ENCODE measurements at places on chromosomes 5 and 9. TPM values are rescaled to one million over a fixed set of nuclear protein-coding genes. Genes with fewer than 3 reads are reported as not detected.

PCDH1 gene
- 1.8 TPM for total RNA-seq

PAM gene
- 86.3 TPM for total RNA-seq

ARID3C gene
- 0.31 TPM for total RNA-seq

ATG12 gene
- total RNA-seq: 63.9 TPM

PNPLA7 gene
- total RNA-seq: 1.2 TPM

ANXA2R gene
- total RNA-seq: 4.8 TPM

GPX3 gene
- total RNA-seq: not detected

SPEF2 gene
- 8.9 TPM for total RNA-seq

AIF1L gene
- total RNA-seq: not detected

PCDHB7 gene
- not detected for total RNA-seq

CA9 gene
- total RNA-seq: not detected

GRCh38 chr5:139389701-139390638, at the start of gene MZB1:
Gene MZB1 (minus strand): TSS chr5:139389913. CDS start chr5:139389856, 57 bp downstream.
- peak; percentile 86 for DNase-seq

GRCh38 chr9:37340961-37341360, 81.5 kb upstream of the GRHPR start:
- no peak for DNase-seq

- no peak for DNase-seq
Observed at GRCh38 chr5:151617841-151618710, 26.9 kb upstream of the FAT2 start.

GRCh38 chr5:14741801-14742440, 77.4 kb downstream of the OTULIN start:
- no peak for DNase-seq

DNA sequence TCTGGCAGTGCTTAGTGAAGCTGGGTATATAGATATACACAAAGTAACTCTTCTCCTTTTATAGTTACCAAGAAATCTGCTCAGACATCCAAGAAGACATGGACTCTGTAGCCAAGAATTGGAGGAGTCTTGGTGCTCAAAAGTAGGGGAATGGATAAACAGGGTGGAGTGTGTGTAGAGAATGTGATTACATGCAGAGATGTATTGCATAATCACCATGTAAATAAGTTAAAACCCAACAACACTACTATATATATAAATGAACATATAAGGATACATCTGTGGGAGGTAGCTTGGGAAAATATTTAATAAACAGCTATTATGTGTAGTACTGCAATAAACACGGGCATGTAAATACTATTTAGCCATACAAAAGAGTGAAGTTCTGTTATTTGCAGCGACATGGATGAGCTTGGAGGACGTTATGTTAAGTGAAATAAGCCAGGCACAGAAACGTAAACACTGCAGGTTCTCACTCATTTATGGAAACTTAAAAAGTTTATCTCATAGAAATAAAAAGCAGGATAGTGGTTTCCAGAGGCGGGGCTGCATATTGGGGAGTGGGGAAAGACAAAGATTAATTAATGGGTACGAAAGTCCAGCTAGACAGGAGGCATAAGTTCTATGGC, 207.5 kb downstream of the TENT4A start:
- no peak for DNase-seq

DNA sequence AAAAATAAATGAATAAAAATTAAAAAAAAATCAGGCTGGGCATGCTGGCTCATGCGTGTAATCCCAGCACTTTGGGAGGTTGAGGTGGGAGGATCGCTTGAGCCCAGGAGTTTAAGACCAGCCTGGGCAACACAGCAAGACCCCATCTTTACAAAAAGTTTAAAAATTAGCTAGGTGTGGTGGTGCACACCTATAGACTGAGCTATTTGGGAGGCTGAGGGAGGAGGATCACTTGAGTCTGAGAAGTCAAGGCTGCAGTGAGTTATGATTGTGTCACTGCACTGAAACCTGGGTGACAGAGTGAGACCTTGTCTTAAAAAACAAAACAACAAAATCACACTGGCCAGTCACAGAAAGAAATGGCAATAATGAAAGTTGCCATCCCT, 3.4 kb upstream of the CNTRL start:
- DNase-seq: no peak

DNA sequence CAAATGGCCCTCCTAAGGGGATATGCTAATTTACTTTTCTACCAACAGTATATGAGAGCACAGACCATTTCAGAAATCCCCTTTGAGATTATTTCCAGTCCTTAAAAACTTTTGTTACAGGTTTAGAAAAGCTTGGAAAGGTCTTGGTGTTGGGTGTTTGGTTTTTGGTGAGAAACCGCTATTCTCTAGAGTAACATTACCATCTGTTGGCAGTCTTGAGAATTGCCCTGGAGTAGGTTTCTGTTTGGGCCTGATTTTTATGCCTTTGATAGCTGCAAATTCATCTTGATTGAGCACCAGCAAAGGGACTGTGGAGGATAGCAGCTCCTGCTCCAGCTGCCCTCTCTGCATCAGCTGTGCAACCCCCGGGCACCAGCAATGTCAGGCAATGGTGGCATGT, 8.0 kb downstream of the NUDT2 start:
- DNase-seq: no peak

GRCh38 chr5:140382866-140383265, 18.8 kb upstream of the ANKHD1 start:
- DNase-seq: no peak

- no peak for DNase-seq
Observed at GRCh38 chr5:109916481-109917153, 226.9 kb downstream of the MAN2A1 start.

DNA sequence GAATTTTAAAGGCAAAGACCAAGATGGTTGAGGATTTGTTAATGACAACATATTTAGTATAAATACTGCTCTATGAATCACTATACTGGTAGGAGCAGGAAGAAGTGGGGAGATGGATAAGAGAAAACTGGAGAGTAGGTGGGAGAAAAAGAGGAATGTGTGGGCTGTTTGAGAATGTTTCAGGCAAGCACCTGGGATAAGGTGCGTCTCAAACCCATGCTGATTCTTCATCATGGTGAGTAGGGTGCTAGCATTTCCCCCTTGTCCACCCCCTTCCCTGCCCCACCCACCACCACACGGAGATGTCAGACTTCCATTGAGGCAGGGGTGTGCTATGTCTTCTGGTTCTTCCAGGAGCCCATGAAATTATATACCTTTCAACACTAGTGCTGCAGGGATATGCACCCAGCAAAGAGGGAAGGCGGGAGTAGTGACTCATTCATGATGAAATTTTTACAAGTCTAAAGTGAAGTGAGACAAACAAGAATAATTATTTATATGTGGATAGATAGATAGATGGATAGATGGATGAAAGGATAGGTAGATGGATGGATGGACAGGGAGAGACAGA, 54.3 kb downstream of the MTX3 start:
- no peak for DNase-seq

- no peak for DNase-seq
Observed at GRCh38 chr5:146059460-146060220, 45.7 kb downstream of the PLAC8L1 start.

GRCh38 chr9:70479880-70480291, 65.4 kb upstream of the KLF9 start:
- no peak for DNase-seq

DNA sequence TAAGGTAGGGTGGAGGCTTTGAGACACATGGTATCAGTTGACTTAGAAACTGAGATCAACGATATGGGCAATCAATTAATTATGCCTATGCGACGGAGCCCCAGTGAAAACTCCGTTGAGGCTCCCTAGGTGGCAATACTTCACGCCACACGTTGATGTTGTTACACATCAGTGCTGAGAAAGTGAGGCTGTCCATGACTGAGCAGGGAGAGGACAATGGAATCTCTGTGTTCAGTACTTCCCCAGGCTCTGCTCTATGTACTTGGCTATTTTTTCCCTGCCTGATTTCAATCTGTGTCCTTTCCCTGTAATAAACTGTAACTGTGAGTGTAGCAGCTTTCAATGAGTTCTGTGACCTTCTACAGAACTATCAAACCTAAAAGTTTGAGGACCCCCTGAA, 211.7 kb downstream of the SNCAIP start:
- no peak for DNase-seq

GRCh38 chr9:120974181-120974580, 47.6 kb upstream of the TRAF1 start:
- no peak for DNase-seq

- DNase-seq: no peak
Observed at GRCh38 chr5:62486672-62487071, 74.1 kb downstream of the IPO11 start.

DNA sequence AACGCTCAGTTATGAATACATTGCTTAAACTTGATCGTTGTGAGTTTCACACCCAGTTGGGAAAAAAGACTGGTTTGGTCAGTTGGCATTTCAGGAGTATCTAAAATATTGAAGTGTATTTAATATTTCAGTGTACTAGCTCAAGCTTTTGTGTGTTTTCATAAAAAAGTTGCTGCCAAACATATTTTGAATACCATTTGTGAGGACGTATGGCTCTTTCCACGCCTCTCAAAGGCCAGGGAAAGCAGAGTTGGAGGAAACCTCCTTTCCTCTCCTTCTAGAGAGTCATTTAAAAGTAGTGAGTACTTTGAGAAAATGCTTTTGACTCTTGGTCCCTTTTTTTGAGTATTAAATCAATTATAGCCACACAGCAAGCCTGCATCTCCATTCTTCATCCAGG, 43.2 kb upstream of the ANKRD33B start:
- DNase-seq: no peak

GRCh38 chr5:134536876-134537275, 11.4 kb downstream of the JADE2 start:
- peak; percentile 29 for DNase-seq

DNA sequence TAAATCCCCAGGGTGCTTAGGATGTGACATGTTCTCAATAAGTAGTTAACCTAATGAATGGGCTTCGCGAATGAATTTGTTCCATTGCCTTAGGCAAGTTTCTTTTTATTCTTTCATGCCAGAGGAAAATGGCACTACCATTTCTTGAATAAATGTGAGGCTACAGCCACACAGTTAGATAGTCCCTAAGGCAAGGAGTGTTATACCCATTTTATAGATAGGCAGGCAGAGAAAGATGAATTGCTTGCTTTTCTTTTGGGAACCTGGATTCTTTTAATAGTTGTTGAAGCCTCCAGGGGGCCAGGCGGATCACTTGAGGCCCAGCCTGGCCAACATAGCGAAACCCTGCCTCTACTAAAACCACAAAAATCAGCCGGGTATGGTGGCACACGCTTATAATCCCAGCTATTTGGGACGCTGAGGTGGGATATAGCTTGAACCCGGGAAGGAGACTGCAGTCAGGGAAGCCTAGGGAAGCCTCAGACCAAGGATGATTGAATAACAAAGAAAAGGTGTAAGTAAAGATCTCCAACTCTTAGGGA, 943 bp downstream of the NOP16 start:
- no peak for DNase-seq

GRCh38 chr5:64295101-64295500, 129.5 kb downstream of the RNF180 start:
- no peak for DNase-seq

GRCh38 chr5:96198356-96199058, 234.5 kb downstream of the PCSK1 start:
- DNase-seq: no peak

- no peak for DNase-seq
Observed at GRCh38 chr5:56025151-56025885, 30.6 kb upstream of the IL6ST start.

GRCh38 chr5:19782566-19782965, 205.4 kb downstream of the CDH18 start:
- DNase-seq: no peak

DNA sequence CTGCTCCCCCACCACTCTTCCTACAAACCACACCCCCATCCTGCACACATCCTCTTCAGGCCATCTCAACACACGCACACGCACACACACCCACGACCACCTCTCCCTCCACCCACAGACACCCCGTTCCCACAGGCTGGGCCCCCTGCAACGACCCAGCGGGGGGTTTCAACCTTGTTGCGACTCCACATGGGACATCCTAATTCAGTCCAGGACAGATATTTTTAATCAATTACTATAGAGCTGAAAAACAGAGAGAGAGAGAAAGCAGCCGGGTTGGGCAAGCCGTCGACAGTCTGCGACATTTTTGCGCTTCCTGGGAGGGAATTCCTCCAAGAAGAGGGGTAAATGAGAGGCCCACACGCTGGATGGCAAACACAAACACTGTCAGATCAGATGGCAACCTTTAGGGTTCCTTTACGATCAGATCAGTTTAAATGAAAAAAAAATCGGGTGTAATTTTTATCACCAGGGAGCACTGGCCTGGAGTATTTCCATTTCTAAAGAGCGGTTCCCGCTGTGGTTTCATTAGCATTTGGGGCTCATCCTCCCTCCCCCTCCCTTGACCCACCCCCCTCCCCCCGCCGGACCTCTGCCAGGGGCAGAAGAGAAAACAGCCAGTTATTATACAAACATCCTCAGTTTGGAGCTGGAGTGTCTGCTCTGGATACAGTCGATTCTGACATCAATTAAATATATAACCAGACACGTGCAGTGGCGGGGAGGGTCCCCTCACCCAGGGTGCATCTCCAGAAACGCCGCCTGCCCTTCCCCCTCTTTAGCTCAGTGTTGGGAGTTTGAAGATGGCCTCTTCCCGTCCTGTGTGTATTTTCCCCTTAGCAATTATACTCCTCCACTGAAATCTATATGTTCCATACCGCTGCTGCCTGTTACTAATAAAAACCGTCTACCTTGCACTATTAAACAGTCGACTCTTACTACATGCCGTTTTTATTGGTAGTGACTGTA, 2.3 kb upstream of the IRX2 start:
- no peak for DNase-seq
